Activated T-helper 1 cell treated with anti-CD3 and anti-CD28 coated beads, Interleukin-12 subunit alpha, Interleukin-12 subunit beta, Interleukin-2, Interleukin-4 antibody, amounts not matched to agents 30 ng/mL and 10 ng/mL and 1 ng/mL, durations not matched to agents 14 hours and 24 hours and 36 hours (primary cell): ENCODE measurements at places on chromosomes 7 and 10.

DNA sequence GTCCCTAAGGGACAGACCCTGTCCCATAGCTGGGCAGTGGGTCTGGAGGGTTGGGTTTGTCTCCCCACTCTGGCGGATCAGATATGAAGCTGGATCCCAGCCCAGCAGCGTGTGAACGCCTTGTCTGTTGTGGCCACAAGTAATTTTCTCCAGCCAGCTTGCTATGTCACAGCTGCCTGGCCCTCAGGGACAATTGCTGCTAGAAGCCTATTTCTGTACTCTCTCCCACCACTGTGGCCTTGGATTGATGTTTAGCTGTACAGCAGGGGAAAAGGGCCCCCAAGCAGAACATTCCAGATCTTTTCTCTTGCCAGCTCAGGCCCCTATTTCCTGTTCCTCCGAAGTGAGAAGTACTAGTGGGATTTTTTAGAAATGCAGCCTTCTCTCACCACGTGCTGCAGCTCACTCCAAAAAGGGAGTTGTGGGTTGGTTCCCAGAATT is 53.5 kb upstream of the WAC start:
- DNase-seq = no peak

DNA sequence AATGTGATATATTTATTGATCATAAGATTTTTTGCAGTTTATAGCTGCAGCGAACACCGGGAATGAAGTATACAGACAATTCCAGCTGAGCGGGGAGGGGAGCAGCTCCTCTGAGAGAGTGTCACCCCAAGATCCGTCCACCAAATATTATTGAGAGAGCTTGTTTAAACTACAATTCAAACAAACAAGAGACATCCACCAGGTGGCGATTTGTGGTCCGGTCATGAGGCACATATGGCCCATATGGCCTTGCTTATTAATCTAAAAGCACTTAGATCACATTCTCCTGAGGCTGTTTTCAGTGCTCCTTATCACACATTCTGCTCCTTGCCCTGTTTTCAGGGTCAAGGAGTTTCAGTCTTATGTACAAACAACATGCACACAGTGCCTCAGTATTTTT is 83.1 kb downstream of the THSD7A start:
- no peak for DNase-seq

GRCh38 chr7:36272567-36273269 is 116.9 kb upstream of the ANLN start:
- no peak for DNase-seq

- no peak for DNase-seq
Measured at GRCh38 chr10:131750973-131751826, 149.6 kb upstream of the PPP2R2D start.

GRCh38 chr7:2441430-2442058 is 34.7 kb downstream of the GRIFIN start:
- no peak for DNase-seq

DNA sequence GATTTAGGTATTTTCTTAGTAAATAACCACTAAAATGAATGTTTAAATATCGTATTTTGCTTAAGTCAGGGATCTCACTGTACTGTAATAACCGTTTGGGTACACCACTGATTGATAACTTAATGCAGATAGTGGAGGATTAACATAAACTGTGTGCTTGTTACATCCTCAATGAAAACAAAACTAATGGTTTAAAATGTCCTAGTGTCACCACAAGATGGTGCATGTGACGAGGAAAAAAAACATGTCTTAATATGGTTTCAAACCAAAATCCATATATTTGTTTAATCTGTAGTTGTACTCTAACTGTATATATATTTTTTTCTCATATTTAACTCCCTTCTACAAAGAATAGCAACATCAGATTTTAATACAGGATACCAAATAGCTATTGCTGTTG is 19.2 kb downstream of the ARMC10 start:
- DNase-seq = no peak

DNA sequence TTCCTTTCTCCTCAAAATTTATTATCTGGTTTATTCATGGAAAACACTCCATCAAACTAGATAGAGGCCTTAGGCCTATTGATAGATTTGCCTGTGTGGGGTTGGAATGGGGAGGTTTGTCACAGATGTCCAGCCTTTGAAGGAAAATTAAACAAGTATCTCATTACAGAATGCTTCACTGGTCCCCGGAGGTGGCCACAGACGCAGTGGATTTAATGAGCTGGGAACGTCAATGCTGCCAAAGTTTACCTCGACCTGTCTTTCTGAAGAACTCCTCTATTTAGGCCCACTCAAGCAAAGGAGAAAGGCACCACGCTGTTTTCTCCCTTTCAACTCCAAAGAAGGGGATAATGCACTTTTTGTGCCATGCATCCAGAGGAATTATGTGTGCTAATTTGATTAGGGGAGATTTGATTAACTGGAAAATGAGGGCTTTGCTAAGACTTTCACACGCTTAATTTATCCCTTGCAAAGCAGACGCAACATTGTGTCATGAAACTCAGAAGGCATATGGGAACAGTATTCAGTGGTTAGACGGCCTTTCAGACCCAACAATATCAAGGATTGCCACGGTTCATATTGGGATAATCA is 558.8 kb upstream of the GALNT17 start:
- DNase-seq = no peak
